ENCODE measurements at places on chromosomes 4 and X.

DNA sequence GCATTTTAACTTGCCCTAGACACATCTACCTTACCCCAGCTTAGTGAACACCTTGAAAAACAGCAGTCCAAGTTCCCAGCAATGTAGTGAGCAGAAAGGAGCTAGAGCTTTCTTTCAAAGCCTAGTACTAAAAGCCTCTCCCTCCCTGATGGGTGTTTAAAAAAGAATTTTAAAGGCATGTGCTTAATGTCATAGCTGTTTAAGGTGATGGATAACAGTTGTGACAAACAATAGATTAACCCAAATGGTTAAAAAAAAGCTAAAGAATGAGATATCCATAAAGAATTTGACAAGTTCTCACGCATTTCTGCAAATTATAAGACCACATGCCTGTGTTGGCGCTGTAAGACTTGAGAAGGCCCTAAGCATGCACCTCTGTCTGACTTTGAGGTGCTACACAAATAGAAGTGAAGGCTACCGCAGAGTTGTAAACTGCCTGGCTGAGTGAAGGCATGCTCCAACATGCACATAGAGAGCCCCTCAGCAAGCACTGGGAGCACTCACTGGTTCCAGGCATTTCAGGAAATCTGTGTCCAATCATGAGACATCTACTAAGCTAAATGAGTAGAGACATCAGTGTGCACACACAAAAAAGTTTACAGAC is 94.0 kb downstream of the PHF8 start:
- DNase-seq = no peak

GRCh38 chrX:47194194-47194787 is 662 bp downstream of the UBA1 start:
- no peak for DNase-seq

- no peak for DNase-seq
Measured at GRCh38 chr4:108527723-108528122, 92.7 kb upstream of the RPL34 start.

DNA sequence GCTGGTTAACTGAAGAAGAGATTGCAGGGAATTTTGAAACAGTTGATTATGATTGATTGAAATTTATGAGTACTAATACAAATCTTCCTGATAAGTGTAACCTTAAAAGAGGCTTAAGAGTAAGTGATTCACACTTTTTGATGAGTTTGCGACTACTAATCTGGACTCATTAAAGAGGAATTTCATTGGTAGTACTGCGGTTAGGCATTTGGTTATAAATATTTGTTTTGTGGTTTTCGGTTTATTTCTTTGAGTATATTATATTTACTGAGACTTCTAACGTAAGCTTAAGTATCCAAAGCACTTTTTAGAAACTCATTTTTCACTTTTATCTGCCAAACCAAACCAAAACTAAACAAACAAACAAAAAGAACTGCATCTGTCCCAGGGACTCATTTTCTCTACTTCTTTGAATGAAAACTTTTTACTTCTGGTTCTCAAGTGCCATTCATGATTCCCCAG is 20.7 kb downstream of the SLIT2 start:
- no peak for DNase-seq

- no peak for DNase-seq
Measured at GRCh38 chr4:3413675-3414420, 27.9 kb upstream of the HGFAC start.

- DNase-seq = no peak
Measured at GRCh38 chr4:8132947-8133705, 25.5 kb downstream of the ABLIM2 start.

DNA sequence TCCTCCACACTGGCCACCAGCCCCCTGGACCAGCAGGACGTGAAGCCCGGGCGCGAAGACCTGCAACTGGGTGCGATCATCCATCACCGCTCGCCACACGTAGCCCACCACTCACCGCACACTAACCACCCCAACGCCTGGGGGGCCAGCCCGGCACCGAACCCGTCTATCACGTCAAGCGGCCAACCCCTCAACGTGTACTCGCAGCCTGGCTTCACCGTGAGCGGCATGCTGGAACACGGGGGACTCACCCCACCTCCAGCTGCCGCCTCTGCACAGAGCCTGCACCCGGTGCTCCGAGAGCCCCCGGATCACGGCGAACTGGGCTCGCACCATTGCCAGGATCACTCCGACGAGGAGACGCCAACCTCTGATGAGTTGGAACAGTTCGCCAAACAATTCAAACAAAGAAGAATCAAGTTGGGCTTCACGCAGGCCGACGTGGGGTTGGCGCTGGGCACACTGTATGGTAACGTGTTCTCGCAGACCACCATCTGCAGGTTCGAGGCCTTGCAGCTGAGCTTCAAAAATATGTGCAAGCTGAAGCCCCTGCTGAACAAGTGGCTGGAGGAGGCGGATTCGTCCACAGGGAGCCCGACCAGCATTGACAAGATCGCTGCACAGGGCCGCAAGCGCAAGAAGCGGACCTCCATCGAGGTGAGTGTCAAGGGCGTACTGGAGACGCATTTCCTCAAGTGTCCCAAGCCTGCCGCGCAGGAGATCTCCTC is 600 bp downstream of the POU3F4 start:
- no peak for DNase-seq

DNA sequence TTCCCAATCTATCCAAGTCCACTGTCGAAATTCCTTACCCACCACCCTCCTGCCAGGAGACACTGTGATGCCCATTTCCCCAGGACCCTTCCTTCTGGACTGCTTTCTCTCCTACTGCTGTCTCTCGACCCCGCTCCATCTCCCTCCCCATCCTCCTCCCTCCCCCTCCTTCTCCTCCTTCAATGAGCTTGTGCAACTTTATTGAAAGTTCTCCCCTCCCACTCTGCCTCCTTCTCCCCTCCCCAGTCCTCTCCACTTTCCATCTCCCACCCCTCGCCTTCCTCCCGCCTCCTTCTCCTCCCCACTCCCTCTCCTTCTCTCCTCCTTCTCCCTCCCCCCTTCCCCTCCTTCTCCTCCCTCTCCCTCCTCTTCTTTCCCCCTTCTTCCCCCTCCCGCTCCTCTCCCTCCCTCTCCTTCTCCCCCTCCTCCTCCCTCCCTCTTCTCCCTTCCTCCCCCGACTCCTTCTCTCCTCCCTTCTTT is 116.6 kb upstream of the FAT1 start:
- DNase-seq = no peak

DNA sequence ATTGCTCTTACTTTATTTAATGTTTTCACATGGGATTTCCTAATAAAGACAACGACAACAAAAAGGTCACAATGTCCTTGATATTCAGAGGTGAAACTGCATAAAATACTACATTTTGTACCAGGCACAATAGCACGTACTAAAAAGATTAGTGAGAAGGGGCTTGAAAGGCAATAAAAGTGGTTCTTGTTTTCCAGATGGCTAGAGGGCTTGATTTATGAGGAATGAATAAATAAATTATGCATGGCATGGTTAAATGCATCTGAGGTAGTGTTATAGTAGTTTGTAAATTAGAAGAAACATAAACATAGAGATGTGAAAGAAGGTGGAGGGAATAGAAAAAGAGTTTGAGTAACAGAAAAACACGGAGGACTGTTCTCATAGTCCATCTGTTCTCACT is 123.4 kb downstream of the CLCN5 start:
- no peak for DNase-seq

DNA sequence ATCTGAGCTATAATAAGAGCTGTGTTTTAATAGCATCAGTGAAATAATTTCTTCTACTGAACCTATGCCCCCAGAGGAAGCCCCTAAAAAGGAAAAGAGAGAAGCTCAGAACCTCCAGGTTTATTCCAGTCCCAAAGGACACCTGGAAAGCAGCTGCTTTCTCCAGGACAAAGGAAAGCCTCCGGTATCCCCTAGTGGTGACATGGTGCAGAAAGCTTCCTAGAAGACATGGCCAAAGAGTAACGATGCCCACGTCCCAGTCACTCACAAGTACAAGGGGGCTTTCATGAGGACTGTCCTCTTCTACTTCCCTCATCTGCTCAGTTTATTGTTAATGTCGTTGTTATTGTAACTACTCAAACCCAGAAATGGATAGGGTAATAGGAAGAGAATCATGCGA is 343.9 kb downstream of the UNC5C start:
- DNase-seq = no peak

- DNase-seq = peak; percentile 26
Measured at GRCh38 chrX:86047174-86047935, at the start of gene CHM. Gene CHM (minus strand): TSS chrX:86047558. CDS start chrX:86047532, 26 bp downstream.

- DNase-seq = no peak
Measured at GRCh38 chrX:11364835-11365234, 71.6 kb downstream of the AMELX start.

- DNase-seq = no peak
Measured at GRCh38 chr4:75584067-75584466, 28.2 kb downstream of the ODAPH start.

DNA sequence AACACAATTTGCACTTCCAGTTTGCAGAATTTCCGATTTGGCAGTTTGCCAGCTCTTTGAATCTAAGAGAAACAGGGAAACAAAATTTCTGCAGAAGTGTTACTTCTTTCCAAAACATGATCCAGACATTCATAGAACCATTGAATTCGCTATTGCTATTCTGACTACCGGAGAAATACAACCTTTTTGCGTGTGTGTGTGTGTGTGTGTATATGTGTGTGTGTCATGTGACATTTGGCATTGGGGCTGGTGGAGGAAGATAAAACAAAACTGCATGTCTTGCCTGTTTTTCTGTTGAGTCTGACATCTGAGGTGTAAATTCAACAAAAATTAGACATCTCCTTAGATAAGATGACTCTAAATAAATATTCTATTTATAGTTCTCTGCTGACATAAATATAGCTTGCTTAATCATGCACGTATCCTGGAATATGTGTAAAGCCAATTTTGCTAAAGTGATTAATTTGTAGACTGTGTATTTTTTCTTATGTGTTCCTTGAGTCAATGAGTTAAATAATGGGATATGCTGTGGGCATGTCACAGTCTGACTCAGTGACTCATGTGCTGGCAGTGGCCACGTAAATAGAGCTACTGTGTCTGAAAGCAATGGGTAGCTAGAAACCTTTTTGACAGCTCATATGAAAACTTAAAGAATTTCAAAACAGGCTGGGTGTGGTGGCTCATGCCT is 98.9 kb downstream of the HPGD start:
- DNase-seq = no peak

DNA sequence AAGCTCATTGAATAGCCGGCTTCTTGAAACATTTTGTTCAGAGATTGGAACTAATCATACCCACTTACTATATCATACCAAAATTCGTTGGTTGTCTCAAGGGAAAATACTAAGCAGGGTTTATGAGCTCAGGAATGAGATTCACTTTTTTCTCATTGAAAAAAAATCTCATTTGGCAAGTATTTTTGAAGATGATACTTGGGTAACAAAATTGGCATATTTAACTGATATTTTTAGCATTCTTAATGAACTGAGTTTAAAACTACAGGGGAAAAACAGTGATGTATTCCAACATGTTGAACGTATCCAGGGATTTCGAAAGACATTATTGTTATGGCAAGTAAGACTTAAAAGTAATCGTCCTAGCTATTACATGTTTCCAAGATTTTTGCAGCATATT is 6.4 kb downstream of the FAM200B start:
- DNase-seq = no peak

GRCh38 chr4:4673070-4673469 is 131.2 kb upstream of the STX18 start:
- no peak for DNase-seq

GRCh38 chr4:125735102-125735501 is 420.3 kb downstream of the FAT4 start:
- DNase-seq = peak; percentile 59

DNA sequence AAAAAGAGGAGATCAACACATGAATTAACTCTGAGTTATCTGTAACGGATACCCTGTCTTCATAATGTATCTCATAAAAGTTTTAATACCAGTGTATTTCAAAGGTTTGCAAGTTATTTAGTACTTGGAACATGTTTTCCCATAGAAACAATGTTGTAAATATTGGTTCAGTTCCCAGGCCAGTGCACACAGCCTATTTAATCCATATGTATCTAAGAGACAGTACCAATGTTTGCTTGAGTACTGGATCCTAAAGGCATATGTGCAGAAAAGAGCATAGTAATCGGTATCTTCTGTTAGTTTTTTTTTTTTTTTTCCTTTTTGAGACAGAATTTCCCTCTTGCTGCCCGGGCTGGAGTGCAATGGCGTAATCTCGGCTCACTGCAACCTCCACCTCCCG is 46.1 kb downstream of the SLIT2 start:
- DNase-seq = no peak

DNA sequence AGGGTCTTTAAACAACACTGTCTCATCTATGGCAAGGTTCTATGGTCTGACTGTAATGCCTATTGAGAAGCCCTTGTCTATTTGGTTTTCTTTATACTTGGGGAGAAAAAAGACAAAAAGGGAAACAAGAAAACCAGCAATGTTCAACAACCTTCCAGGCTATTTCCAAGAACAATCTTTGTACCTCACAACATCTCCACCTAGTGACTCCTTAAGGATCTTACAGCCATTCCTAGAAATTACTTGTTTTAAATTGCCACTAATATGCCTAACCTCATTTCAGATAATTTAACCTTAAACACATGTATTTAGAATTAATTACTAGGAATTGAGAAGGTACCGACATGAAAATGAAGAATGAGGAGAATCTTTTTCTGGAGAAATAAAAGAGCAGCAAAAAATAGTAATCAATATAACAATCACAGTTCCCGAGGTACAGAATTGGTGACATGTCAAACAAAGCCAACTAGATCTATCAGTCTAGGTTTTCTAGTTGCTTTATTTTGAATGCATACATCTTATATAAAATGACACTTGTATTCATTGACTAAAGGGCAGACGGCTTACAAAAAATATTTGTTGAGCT is 1.6 kb upstream of the RBM46 start:
- DNase-seq = no peak
